Stimulated activated CD8-positive, alpha-beta memory T cell treated with anti-CD3 and anti-CD28 coated beads, Interleukin-7, amount 100 ng/mL, for 1 hour (primary cell): ENCODE measurements at places on chromosomes 4 and X.

GRCh38 chr4:184644553-184645307, 4.5 kb downstream of the CASP3 start:
- DNase-seq: no peak

DNA sequence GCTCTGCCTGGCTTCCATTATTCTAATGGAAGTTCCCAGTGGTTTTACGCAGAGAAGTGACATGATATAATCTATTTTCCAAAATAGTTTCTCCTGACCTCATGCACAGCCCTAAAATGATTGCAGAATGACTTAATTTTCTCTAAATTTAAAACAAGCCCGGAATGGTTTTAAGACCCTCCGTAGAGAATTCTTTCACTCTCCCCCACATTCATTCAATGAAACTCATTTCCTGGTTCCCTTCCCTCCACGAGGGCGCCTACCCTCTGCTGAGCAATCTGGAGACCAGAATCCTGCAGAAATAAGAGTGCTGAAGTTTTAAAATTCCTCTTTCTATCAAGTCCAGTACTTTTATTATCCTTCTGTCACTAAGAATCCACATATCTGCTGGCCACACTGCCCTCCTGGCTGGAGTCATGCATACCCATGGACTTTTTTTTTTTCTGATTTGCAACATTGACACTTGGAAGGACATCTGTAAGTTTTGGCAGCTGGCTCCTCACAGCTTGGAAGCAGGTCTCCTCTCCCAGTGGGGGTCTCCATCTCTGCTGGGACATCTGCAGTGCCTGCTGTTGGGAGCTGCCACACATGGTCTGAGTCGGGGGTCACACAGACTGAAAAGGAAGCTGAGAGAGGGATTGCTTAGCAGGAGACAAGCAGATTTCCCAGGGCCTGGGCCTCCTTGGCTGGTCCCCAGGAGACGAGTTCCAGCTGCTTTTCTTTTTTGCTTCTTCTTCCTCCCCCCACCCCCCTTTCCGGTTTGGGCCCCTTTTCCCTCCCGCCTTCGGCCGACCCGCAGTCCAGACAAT, 86.1 kb downstream of the SOWAHB start:
- no peak for DNase-seq

DNA sequence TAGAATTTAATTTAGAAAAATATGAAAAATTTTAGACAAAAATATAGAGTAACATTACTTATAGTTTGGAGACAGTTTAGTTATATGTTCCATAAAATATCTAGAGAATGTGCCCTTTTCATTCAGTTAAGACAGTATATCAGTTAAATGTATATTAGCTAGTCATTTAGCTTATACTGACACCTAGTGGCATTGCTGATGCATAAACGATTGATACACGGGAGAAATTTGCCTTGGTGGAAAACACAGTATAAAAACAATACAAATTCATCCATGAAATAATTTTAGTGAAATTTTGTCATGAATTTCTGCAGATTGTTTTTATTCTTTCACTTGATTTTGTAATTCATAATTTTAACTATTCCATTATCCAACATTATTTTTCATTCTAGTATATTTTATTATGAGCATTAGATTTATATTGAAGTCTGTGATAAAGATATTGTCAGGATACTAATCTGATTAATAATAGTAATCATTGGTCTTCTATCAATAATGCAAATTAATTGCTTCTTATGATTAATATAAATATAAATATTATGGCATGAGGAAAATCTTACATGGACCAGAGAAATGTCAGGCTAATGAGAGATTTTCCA, 219.0 kb downstream of the TLL1 start:
- DNase-seq: no peak

DNA sequence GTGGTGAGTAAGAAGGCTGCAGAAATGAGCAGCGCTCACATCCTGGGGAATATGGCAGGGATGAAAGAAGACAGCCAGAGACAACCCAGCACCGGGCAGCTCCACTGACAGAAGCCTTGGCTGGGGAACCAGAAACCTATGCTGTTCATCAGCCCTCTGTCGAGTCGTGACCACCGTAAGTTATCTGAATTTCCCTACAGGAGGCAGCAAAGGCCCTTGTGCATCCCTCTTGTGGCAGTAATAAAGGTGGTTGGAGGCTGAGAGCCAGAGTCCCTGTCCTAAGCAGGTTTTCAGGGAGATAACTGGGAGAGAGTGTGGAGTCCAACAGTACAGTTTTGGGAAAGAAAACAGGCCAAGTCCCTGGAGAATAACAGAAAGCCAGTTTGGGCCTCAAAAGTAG, 194.0 kb upstream of the BOD1L1 start:
- DNase-seq: no peak

GRCh38 chr4:26204249-26204825, 116.5 kb upstream of the RBPJ start:
- no peak for DNase-seq

GRCh38 chr4:73734530-73735001, 5.8 kb upstream of the CXCL8 start:
- DNase-seq: no peak

- no peak for DNase-seq
Measured at GRCh38 chr4:11097725-11098124, 331.0 kb downstream of the HS3ST1 start.

DNA sequence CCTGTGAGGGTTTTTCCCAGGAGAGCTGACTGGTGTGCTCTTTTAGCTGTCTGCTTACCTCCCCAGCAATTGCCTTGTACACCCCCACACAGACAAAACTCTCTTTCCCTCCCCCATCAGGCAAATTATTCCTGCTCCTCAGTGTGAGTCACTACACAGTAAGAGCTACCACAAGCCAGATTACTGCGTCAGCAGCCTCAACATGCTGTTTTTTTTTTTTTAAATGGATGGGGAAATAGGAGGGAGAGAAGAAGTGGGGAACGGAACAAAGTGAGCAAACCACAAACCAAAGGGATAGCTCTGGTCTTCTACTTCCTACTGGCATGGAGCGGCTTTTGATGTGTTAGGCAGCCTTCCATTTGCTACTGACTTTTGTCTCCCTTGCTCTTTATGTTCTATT, 107.5 kb upstream of the ACSL4 start:
- no peak for DNase-seq

- no peak for DNase-seq
Measured at GRCh38 chr4:21507439-21507838, 441.1 kb downstream of the KCNIP4 start.

GRCh38 chrX:137600769-137601168, 34.8 kb downstream of the ZIC3 start:
- DNase-seq: no peak

GRCh38 chr4:53490965-53491622, 100.2 kb downstream of the LNX1 start:
- no peak for DNase-seq

DNA sequence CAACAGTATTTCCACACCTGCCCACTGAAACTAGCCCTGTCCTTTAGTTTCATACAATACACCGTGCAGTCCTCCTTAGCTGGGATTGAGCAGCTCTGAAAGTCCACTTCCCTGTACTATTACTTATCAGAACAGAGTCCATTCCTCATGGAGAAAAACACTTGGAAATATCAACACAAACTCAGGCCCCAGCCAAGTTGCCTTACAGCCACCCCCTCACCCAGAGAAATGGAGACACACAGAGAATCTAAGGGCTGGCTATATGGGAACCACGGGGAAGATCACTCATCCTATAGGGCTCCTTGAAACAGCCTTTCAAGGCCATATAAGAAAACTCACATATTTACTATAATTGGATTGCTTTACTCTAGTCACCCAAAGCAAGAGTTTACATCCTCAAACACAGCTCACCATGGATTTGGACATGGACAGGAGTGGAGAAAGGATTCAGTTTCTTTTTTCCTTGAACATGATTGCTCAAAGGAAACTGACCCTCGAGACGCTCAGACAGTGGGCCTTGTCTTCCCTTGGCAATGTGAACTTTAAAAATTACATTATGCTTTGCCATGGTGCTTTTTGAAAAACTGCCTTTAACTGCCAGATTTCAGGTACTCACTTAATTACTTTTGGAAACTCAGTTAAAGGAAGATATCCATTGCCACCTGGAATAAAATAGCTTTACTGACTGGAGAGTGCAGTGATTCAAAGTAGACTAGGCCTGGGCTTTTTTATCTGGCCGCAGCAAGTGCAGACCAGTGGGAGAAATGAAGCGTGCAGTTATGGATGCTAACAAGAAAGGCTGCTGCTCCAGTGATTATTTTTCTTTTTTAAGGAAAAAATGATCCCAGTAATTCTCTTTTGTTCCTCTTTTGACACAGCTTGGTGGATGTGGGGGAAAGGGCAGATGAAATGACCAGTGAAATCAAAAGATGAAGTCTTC, 1.6 kb downstream of the SCARB2 start:
- no peak for DNase-seq

DNA sequence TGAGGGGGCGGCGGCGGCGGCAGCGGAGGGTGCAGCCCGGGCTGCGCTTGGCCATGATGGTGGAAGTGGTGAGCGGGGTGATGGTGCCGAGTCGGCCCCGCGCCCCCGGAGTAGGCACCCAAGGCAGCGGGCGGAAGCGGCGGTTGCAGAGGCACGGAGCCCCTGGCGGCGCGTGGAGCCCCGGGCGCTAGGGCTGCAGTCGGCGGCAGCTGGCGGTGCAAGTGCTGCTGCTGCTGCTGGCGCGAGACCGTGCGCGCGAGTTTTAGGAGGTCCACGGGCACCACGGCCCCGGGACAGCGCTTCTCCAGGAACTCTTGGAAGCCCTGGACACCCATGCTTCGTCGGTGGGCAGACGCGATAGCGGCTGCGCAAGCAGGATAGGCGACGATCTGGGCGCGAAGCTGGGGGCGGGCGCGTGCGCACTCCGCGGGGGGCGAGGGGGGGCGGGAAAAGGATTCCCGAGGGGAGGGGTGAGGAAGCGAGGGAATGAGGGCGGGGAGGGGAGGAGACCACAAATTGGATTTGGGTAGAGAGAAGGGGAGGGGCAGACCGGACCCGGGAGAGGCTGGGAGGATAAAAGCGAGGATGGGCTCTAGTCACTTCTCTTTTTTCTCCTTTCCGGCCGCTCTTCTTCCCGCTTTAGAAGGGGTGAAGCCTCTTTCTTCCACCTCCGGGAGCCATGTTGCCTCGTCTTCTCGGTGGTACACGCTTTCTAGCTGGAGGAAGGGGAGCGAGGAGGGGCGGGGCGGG, at the start of gene FAM120C:
FAM120C (minus strand) TSS at position 391 of the 750 bp plus-strand sequence; CDS start at position 335, 56 bp downstream.
- peak; percentile 18 for DNase-seq

GRCh38 chr4:33037464-33037863, 2317.3 kb downstream of the PCDH7 start:
- no peak for DNase-seq

- no peak for DNase-seq
Measured at GRCh38 chr4:97841512-97841911, 301.8 kb downstream of the STPG2 start.

DNA sequence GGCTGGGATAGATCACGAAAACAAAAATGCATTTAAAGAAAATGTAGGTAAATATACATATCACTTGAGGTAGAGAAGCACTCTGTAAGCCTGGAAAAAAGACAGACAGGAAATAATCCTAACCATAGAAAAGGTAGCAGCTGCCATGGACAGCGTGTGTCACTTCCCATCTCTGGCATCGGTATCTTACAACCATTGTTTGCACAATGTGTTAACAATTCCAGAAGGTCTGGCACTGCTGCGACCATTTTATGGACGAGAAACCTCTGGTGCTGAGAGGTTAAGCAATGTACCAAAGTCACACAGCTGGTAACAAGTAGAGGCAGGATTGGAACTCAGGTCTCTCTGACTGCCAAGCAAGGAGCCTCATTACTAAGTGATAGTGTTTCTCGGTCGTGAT, 1.7 kb upstream of the MTNR1A start:
- DNase-seq: no peak

- no peak for DNase-seq
Measured at GRCh38 chr4:138259271-138259670, 17.1 kb upstream of the SLC7A11 start.

DNA sequence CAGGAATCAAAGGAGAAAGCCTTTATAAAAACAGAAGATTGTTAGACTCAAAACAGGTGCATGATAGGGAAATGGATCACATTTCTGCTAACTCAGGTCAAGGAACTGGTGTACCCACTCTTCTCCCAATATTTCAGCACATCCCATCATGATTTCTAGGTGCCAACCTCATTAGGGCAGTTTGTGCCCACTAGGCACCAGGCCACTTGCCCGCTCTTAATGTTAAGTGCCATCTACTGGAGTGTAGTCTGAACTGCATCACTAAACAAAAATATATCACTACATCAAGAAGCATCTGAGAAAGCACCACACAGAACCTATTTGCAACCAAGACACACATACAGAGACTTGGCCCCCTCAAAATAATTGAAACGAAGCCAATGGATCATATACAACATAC, 140.4 kb upstream of the GRID2 start:
- DNase-seq: no peak

- no peak for DNase-seq
Measured at GRCh38 chr4:3530663-3531254, 1.5 kb downstream of the LRPAP1 start.

GRCh38 chr4:76732246-76732645, 165.7 kb downstream of the SOWAHB start:
- DNase-seq: no peak

DNA sequence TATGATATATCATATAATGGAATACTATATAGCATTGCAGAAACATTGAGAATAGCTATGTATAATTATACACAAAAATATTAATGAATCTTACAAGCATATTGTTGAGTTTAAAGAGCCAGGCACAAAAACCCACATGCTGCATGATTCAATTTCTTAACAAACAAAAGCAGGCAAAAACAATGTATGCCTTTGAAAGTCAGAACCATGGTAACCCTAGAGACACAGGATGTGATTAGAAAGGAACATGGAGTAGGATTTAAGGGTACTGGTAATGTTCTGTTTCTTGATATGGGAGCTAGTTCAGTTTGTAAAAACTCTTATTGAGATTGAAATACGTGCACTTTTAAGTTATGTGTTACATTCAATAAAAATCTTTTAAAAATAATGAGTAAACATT, 21.5 kb downstream of the CXCL8 start:
- no peak for DNase-seq

GRCh38 chr4:53477636-53478035, 100.2 kb downstream of the FIP1L1 start:
- no peak for DNase-seq

GRCh38 chr4:87100168-87100567, 120.2 kb downstream of the KLHL8 start:
- no peak for DNase-seq

- DNase-seq: no peak
Measured at GRCh38 chrX:119423631-119424030, 24.5 kb downstream of the SLC25A43 start.

- DNase-seq: no peak
Measured at GRCh38 chrX:136954930-136955329, 74.4 kb upstream of the RBMX start.

GRCh38 chrX:13694983-13695382, 6.1 kb downstream of the RAB9A start:
- no peak for DNase-seq

DNA sequence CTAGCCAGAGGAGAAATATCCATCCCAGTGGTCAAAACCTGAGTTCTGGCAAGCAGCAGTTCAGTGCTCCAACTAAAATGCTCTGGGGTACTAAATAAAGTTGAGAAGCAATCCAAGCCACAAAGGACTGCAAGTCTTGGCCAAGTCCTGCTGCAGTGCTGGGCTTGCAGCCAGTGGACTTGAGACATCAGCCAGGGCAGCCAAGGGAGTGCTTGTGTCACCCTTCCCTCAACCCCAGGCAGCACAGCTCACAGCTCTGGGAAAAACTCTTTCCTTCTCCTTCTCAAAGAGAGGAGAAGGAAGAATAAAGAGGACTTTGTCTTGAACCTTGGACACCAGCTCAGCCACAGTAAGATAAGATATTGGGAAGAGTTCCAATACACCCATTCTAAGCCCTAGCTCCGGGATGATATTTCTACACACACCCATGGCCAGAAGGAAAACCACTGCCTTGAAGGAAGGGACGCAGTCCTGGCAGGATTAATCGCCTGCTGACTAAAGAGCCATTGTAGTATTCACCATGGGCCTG, 99.8 kb downstream of the PTCHD1 start:
- DNase-seq: no peak
